Common myeloid progenitor, CD34-positive (primary cell): ENCODE measurements at places on chromosomes 12 and 14.

DNA sequence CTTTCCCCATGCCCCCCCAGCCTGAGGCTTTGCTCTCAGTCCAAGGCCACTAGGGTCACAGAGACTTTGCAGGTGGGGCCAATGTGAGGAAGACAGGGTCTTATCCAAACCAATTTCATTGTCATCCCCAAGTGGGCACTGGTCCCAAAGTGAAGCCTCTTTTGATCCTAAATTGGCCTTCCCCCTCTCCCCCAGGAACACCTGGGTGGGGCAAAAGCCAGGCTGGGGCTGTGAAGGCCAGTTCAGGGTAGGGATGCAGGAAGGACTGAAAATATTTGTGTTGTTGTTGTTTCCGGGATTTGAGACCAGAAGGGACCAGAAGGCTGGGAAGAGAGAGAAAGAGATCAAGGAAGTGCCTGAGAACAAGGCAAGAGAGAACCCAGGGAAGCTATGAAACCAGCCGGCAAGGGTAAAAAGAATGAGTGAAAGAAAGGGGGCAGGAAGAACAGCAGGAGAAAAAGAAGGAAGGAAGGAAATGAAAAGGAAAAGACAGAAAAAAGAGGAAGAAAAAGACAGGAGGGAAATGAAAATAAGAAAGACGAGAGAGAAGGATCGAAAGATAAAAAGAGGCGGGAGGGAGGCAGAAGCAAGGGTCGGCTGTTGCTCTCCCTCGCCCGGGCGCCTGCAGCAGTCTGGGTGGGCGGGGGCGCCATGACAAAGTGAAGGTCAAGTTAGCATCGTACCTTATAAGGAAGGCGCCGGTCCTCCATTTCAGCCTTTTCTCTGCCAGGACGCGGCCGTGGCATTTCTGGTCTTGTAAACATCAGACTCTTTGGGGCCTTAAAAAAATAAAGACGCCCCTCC, 7.4 kb upstream of the HOXC11 start:
- DNase-seq = no peak

DNA sequence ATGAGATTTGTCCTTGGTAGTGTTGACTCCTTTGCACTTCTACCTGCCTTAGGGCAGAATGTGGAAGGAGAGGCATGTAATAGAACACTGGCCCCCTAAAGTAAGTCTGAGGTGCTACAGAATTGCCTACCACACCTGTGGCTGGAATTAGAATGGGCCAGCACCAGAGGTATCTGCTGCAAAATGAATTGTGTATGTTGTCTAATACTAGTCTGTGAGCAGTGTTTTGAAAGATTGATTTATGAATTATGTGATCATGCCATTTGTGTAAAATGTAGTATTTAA, 5.7 kb upstream of the STYX start:
- DNase-seq = no peak

- DNase-seq = no peak
Measured at GRCh38 chr14:79920180-79920692, 291.1 kb downstream of the DIO2 start.

DNA sequence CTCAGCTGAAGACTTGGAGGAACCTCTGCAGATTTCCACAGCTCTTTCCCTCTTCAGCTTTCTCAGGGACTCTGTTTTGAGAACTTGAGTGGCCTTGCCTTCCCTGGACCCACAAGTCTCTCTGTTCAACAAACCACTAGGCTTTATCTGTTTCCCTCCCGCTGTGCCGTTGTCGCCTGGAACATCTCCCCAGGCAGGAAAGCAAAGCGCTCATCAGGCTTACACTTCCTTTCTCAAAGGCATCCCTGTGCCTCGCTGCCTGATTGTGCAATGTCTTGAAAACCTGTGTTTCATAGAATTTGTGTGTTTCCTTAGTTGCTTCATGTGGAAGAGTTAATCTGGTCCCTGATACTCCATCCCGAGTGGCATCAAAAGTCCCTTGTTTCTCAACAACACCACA, 64.1 kb downstream of the PPM1A start:
- no peak for DNase-seq

DNA sequence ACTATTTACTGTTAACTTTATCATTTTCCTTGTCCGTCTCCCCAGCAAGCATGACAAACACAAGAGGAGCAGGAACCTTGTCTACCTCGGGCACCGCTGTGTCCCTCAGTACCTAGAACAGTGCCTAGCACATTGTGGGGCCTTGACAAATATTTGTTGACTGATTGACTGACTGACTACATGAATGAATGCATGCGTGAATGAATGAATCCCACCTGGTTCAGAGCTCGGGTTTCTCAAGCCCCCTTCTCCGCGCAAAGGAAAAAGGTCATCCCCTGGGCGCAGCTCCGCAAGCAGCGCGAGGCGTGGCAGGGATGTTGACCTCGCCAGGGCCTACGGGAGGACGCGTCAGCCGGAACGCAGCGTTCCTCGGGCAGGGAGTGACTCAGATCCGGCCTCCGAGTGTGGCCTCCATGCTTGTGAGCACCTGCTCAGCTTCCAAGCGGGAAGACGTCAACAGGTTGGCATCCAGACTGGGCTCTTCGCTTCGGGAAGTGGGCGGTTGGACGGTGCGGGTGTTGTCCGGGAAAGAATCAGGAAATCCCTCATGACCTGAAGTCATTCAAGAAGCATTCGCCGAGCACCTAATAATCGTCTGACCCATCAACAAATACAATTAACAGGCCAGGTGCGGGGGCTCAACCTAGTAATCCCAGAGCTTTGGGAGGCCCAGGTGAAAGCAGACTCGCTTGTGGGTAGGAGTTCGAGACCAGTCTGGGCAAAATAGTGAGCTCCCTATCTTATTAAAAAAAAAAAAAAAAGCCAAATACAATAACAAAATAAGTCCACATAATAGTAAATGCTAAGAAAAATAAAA, 13.9 kb upstream of the UBC start:
- no peak for DNase-seq
